Dermis blood vessel endothelial cell (primary cell): ENCODE measurements at places on chromosomes 1 and 21. TPM values are rescaled to one million over a fixed set of nuclear protein-coding genes. Genes with fewer than 3 reads are reported as not detected.

The PLEKHA6 gene
- total RNA-seq = 0.51 and 3.5 TPM in 2 replicates

The YBEY gene
- 10.6 and 12.9 TPM in 2 replicates for total RNA-seq

The LCE1D gene
- not detected in 2 replicates for total RNA-seq

The IFNLR1 gene
- under 0.01 and 0.05 TPM in 2 replicates for total RNA-seq

The RGS2 gene
- 3.0 and 5.1 TPM in 2 replicates for total RNA-seq

The EDARADD gene
- total RNA-seq = not detected in 2 replicates

The BRDT gene
- total RNA-seq = not detected in 2 replicates

The CDC20 gene
- total RNA-seq = 22.1 and 121 TPM in 2 replicates

The LIN28A gene
- not detected in 2 replicates for total RNA-seq

The ORC1 gene
- total RNA-seq = 2.9 and 11.2 TPM in 2 replicates

The GJA4 gene
- total RNA-seq = 54.3 and 61.8 TPM in 2 replicates

The C1QB gene
- not detected in 2 replicates for total RNA-seq

The PROX1 gene
- total RNA-seq = 45.8 and 114 TPM in 2 replicates

The KIRREL1 gene
- 28.2 and 35.4 TPM in 2 replicates for total RNA-seq

The SH2D2A gene
- not detected in 2 replicates for total RNA-seq

The NTNG1 gene
- under 0.01 and 0.05 TPM in 2 replicates for total RNA-seq

The ANGPTL7 gene
- total RNA-seq = not detected in 2 replicates

The RGS8 gene
- total RNA-seq = not detected in 2 replicates

The PRKCZ gene
- total RNA-seq = 20.6 and 22.8 TPM in 2 replicates

The PRAMEF7 gene
- not detected in 2 replicates for total RNA-seq

The IGSF21 gene
- not detected in 2 replicates for total RNA-seq
